A673 (cell line): ENCODE measurements at places on chromosomes 11 and 22.

DNA sequence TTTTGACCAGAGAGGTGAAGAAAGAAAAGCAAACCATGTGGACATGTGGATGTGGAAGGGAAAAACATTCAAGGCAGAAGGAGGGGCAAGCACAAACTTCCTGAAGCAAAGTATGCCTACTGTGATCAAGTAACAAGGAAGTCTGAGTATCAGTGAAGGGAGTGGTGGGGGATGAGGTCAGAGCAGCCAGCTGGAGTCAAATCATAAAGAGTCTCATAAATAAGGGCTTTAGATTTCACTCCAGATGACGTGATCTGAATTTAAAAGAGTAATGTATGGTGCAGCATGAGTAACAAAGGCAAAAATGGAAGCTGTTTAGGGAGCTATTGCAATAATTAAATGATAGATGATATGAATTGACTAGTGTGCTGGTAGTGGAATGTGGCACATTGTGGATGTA, 665.4 kb upstream of the CCDC90B start:
- DNase-seq = peak; percentile 42

- DNase-seq = no peak
Measured at GRCh38 chr11:67409781-67410368, 5.6 kb upstream of the CARNS1 start.

- no peak for DNase-seq
Measured at GRCh38 chr11:86488553-86488952, 113.9 kb downstream of the CCDC81 start.

DNA sequence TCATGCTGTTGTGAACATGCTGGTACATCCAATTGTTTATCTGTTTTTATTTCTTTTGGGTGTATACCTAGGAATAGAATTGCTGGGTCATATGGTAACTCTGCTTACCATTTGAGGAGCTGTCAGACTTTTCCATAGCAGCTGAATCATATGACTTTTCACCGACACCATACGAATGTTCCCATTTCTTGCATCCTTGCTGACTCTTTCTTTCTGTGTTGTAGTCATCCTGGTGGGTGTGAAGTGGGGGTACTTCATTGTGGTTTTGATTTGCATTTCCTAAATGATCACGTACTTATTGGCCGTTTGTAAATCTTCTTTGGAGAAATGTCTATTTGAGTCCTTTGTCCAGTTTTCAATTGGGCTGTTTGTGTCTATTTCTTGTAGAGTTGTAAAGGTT, 26.5 kb downstream of the ATXN10 start:
- no peak for DNase-seq

DNA sequence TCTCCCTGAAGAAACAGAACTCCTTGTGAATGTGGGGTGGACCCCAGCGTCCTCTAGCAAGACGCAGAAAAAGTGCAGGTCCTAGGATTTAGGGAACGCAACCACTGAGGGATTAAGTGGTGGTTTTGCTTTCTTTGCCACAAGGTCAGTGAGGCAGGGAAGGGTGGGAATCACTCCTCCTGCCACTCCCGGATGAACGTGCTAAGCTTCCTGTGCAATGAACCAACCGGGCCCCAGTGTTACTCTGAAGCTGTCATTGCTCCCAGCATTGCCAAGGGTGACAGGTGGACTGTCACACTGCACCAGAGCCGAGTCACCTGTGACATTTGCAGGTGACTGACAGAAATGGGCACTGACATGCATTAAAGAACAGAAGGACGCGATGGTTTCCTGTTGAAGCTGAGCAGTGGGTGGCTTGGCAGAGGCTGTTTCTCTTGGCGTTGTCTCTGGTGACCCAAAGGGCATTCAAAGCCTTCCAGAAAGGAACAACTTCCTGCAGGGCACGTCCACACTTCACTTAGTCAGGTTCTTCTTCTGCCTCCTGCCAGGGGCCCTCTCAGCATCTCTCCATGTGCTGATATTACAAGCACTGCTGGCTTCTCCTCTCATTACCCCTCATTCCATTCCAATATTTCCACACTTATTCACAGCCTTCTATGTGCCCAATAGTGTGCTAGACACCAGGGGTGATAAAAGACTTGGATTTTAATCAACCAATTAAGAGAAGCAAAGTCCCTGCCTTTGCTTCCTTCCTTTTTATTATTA, 9.7 kb downstream of the KIRREL3 start:
- DNase-seq = no peak
